ENCODE measurements at places on chromosomes 7 and 10. TPM values are rescaled to one million over a fixed set of nuclear protein-coding genes. Genes with fewer than 3 reads are reported as not detected.

HGF gene
- polyA plus RNA-seq = 7.0 TPM

KCP gene
- 1.7 TPM for polyA plus RNA-seq

AFAP1L2 gene
- 31.0 TPM for polyA plus RNA-seq

- DNase-seq = no peak
Measured at GRCh38 chr7:102192790-102193189, 93.9 kb upstream of the SH2B2 start.

- no peak for DNase-seq
Measured at GRCh38 chr10:68870061-68870460, 31.1 kb upstream of the DDX50 start.

DNA sequence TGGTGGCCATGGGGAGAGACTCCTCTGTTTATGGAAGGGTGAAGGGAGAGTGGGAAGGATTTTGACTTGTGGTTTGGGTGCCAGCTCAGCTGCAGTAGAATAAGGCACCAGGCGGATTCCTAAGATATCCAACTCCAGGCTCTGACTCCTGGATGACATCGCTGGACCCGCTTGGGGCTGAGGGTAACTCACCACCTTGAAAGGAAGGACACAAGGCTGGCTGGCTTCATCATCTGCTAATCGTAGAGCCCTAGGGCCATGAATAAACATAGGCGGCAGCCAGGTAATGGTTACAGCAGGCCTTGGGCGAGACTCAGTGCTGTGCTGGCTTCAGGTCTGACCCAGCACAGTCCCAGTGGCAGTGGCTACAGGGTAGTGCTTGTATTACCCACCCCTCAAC lies 16.7 kb upstream of the LIPK start:
- DNase-seq = no peak

DNA sequence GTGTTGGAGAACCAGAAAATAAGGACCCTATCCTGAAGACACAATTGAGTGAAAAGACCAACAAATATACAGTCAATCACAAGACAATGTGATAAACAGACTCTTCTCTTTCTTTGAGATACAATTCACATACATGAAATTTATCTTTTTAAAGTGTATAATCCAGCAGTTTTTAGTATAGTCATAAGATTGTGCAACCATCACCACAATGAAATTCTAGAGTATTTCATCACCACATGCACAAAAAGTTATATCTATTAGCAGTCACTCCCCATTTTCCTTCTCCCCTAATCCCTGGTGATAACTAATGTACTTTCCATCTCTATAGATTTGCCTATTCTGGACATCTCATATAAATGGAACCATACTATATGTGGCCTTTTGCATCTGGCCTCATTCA lies 8.2 kb upstream of the SORBS1 start:
- DNase-seq = no peak

DNA sequence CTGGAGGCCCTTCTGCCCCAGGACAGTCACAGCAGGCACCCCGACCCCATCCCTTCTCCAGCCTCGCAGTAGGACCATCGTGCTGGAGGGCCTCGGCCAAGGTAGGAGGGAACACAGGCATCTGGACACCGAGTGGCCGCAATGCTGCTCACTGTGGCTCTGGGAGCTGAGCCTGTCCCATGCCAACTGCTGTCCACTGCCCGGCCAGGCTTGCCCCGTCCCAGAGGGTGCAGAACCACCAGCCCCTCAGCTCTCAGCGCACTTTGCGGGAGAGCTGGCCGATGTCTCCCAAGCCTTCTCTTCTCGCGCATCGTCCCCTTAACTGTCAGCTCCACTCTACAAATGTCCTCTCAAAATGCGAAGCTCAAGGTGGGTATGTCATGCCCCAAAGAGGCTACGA lies 197.2 kb downstream of the PTPRN2 start:
- no peak for DNase-seq
